Endothelial cell (in vitro differentiated cells): ENCODE measurements at places on chromosomes 16 and 17.
A peak's percentile ranks its signal among the peaks of the same experiment; 100 is the strongest.

GRCh38 chr17:78923660-78924453 is 1.3 kb downstream of the TIMP2 start:
- H3K27ac ChIP-seq = no peak overlapping the region
- no peaks in the 10 kb centered on the region for H3K36me3 ChIP-seq
- H3K4me3 ChIP-seq = peak overlapping the region; percentile 60
- no peak for DNase-seq
- peaks cover 9% of the 10 kb centered on the region for H3K27me3 ChIP-seq

DNA sequence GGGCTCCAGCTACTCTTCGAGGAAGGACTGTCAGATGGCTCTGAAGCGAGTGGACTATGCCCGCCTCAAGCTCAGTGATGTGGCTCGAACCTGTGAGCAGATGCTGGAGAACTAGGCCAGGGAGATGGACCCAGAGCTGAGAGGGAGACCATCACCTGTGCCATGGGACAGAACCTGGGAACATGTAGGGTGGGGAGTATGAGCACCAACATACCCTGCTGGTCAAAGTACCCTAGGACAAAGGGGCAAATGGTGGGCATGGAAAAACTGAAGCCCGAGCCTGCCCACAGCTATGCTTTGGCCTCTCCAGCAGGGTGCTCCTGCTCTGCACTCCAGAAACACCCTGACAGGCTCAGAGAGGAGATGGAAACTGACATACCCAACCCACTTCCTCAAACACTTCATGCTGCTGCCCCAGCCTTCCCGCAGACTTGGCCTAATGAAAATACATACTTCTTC is 1.9 kb downstream of the MED11 start:
- H3K27ac ChIP-seq = no peak overlapping the region
- no peak for DNase-seq
- H3K36me3 ChIP-seq = no peaks in the 10 kb centered on the region
- no peak overlapping the region for H3K4me3 ChIP-seq

DNA sequence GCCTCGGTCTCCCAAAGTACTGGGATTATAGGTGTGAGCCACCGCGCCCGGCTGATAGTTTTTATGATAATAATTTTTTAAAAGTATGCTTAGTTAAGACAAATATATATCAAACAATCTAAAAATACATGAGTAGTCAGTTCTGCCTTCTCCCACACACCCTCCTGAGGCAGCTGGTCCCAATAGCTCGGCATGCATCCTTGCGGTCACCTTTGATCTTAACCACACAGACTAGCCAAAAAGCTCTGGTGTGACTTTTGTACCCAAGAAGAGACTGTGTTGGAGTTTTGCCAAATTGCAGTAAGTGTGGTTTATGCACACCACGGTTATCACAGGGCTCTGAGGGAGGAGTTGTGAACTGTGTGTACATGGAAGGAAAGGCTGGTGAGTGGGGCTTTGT is 25.6 kb downstream of the ATP6V0A1 start:
- H3K36me3 ChIP-seq = peaks cover 28% of the 10 kb centered on the region
- no peak overlapping the region for H3K4me3 ChIP-seq
- H3K4me1 ChIP-seq = peaks cover 23% of the 10 kb centered on the region

GRCh38 chr16:53320992-53321391 is 113.3 kb upstream of the RBL2 start:
- no peaks in the 10 kb centered on the region for H3K4me1 ChIP-seq
- DNase-seq = no peak
- no peak overlapping the region for H3K27ac ChIP-seq
- peaks cover 25% of the 10 kb centered on the region for H3K36me3 ChIP-seq
- no peak overlapping the region for H3K4me3 ChIP-seq

DNA sequence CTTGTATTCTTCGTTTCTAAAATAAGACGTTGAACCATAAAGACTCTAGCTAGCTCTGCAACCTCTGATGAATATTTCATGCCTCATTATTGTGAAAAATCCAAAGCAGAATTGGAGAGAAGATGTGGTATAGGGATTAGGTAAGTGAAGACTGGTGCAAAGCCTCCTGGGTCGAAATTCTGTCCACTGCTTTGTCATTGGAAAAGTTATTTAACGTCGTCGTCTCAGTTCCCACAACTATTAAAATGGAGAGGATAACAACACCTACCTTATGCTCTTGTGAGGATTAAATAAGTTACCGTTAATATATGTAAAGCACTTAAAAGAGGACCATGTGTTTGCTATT is 1.4 kb upstream of the PRPSAP2 start:
- DNase-seq = no peak
- H3K4me1 ChIP-seq = peaks cover 15% of the 10 kb centered on the region
- peaks cover 3% of the 10 kb centered on the region for H3K36me3 ChIP-seq
- no peak overlapping the region for H3K27ac ChIP-seq

DNA sequence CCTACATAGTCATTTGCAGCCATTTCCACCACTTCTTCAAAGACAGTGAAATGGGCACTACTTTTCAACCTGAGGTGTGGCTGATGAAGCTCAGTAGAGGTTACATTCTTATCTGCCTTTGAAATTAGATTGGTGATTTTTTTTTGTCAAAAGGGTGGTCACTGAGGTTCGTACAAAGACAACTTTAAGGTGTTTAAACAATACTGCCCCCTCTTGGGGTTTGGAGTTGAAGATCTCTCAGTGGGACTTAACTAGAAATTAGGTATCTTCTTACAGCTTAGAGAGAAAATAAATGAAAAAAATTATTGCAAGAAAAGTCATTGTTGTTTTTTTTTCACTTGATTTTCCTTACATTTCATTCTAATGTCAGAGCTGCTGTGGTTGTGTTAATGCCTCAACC is 713.2 kb downstream of the CDH11 start:
- H3K27me3 ChIP-seq = no peaks in the 10 kb centered on the region
- H3K27ac ChIP-seq = no peak overlapping the region
- no peak overlapping the region for H3K4me3 ChIP-seq
- H3K36me3 ChIP-seq = no peaks in the 10 kb centered on the region

GRCh38 chr17:81397314-81398175 is 2.3 kb downstream of the BAHCC1 start:
- H3K27ac ChIP-seq = peak overlapping the region; percentile 81
- peak; percentile 84 for DNase-seq
- peak overlapping the region; percentile 81 for H3K4me3 ChIP-seq
- H3K27me3 ChIP-seq = peaks cover 27% of the 10 kb centered on the region
- H3K36me3 ChIP-seq = peaks cover 9% of the 10 kb centered on the region
- peaks cover 35% of the 10 kb centered on the region for H3K4me1 ChIP-seq

DNA sequence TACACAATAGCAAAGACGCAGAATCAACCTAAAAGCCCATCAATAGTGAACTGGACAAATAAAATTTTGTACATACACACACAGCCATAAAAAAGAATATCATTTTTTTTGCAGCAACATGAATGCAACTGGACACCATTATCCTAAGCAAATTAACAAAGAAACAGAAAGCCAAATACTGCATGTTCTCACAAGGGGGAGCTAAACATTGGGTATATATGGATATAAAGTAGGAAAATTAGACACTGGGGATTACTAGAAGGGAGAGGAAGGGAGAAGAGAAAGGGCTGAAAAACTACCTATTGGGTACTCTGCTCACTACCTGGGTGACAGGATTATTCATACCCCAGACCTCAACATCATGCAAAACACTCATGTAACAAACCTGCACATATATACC is 28.2 kb downstream of the ADAMTS18 start:
- H3K4me3 ChIP-seq = no peak overlapping the region
- H3K27ac ChIP-seq = no peak overlapping the region
- DNase-seq = no peak
- H3K27me3 ChIP-seq = no peaks in the 10 kb centered on the region

DNA sequence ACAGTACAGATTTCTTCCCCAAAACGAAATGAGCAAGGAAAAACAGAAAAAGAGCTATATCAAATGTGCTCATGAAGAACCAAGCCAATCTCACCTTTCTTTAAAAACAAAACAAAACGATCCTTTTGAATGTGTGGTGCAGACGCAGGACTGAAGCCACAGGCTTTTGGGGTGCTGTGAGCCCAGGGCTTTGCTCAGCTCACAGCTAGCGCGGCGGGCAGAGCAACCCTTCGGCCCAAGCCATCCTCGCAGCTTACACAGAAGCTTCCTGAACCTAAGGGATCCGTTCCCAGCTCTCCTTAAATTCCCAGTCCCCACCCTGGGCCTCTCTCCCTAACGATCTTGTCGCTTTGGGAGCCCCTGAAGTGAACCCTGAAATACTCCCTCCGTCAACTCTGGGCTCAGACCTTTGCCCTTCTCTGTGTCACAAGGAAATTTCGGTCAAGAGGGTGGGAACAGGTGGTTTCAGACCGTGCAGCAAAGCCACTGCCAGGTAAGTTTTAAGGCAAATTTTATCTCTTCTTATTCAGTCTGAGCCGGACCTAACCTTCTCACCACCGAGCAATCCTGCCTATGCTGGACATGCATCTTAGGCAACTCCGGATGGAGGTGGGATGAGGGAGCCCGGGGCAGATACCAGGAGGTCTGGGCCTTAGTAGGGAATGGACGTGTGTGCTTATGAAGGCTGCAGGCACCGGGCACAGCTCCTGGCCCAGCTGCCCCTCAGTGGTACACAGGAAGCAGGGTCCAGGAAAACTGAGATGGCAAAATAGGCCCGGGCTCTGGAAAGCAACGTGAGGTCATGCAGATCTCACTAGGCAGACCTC is 52.0 kb downstream of the COTL1 start:
- no peak overlapping the region for H3K27ac ChIP-seq
- DNase-seq = no peak
- peaks cover 4% of the 10 kb centered on the region for H3K4me1 ChIP-seq
- peaks cover 7% of the 10 kb centered on the region for H3K36me3 ChIP-seq
- H3K27me3 ChIP-seq = peaks cover 2% of the 10 kb centered on the region

DNA sequence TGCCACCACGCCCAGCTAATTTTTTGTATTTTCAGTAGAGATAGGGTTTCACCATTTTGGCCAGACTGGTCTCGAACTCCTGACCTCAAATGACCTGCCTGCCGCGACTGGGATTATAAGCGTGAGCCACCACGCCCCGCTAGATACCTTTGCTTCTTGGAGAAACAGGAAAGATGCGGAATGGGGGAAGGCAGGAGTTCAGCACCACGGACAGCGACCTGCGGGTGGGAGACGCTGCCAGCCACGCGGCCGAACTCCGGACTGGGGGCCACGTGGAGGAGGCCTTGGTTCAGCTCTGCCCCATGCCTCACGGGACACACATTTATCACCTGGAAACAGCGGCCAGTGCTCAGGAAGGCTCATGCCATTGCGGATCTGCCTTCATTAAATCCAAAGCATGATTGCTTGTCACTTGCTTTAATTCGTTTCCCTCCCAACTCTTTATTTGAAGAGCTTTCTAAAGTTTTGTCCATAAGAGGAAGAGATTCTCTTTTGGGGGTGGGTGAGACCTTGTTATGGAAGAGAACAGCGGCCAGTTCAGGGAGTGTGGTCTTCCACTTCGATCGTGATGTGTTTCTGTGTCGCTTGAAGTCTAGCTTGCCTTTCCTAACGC is 219.9 kb downstream of the ENGASE start:
- H3K4me1 ChIP-seq = no peaks in the 10 kb centered on the region
- H3K4me3 ChIP-seq = no peak overlapping the region
- peak; percentile 91 for DNase-seq
- no peak overlapping the region for H3K27ac ChIP-seq
- H3K36me3 ChIP-seq = no peaks in the 10 kb centered on the region
- peaks cover 2% of the 10 kb centered on the region for H3K27me3 ChIP-seq

DNA sequence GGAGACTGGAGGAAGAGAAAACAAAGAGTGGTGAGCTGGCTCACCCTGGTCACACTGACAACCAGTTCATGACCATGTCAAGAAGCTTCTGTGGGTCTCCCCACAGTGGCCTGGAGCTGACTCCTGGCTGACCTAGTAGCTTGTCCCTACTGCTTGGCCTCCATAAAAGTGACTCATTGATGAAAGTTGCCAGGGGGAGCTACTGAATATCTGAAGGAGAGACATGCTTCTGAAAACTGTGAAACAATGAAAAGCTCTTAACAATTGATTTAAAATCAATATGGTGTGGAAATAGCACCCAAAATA is 22.0 kb downstream of the SMPD3 start:
- DNase-seq = no peak
- H3K4me1 ChIP-seq = no peaks in the 10 kb centered on the region
- no peak overlapping the region for H3K4me3 ChIP-seq
- H3K27me3 ChIP-seq = peaks cover 7% of the 10 kb centered on the region
- H3K36me3 ChIP-seq = no peaks in the 10 kb centered on the region
- H3K27ac ChIP-seq = no peak overlapping the region

GRCh38 chr17:36936455-36937000 is 747 bp upstream of the LHX1 start:
- peaks cover 43% of the 10 kb centered on the region for H3K27me3 ChIP-seq
- DNase-seq = no peak
- H3K27ac ChIP-seq = no peak overlapping the region
- H3K4me3 ChIP-seq = peak overlapping the region; percentile 85
- peaks cover 4% of the 10 kb centered on the region for H3K36me3 ChIP-seq

- H3K4me1 ChIP-seq = no peaks in the 10 kb centered on the region
- no peak for DNase-seq
- no peak overlapping the region for H3K27ac ChIP-seq
- no peaks in the 10 kb centered on the region for H3K36me3 ChIP-seq
Measured at GRCh38 chr16:1929105-1929504, 10.9 kb upstream of the HS3ST6 start.

DNA sequence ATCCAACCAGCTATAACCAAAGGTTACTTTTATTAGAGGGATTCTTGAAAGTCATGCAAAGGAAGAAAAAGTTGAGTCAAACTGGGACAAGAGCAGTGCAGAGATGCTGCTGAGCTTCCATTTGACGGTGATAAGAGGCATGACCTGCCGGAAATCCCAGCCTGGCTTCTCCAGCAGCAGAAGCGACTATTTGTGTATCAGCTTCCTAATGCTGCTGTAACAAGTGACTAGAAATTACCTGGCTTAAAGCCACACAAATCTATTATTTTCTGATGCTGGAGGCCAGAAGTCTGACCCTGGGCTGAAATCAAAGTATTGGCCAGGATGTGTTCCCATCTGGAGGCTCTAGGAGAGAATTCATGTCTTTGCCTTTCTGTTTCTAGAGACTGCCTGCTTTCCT is 41.6 kb upstream of the CPPED1 start:
- H3K4me1 ChIP-seq = no peaks in the 10 kb centered on the region
- DNase-seq = no peak
- H3K27me3 ChIP-seq = no peaks in the 10 kb centered on the region
- no peak overlapping the region for H3K27ac ChIP-seq

- no peaks in the 10 kb centered on the region for H3K36me3 ChIP-seq
- no peaks in the 10 kb centered on the region for H3K4me1 ChIP-seq
- DNase-seq = no peak
- H3K27ac ChIP-seq = no peak overlapping the region
- H3K4me3 ChIP-seq = no peak overlapping the region
Measured at GRCh38 chr16:80167657-80168390, 373.0 kb upstream of the DYNLRB2 start.

- H3K27ac ChIP-seq = no peak overlapping the region
- no peaks in the 10 kb centered on the region for H3K36me3 ChIP-seq
- H3K4me1 ChIP-seq = peaks cover 13% of the 10 kb centered on the region
- peaks cover 2% of the 10 kb centered on the region for H3K27me3 ChIP-seq
Measured at GRCh38 chr17:19464031-19465026, 53.3 kb downstream of the RNF112 start.

GRCh38 chr16:85293904-85294642 is 181.8 kb upstream of the CIBAR2 start:
- no peak overlapping the region for H3K4me3 ChIP-seq
- H3K27me3 ChIP-seq = peaks cover 15% of the 10 kb centered on the region
- no peak for DNase-seq
- H3K4me1 ChIP-seq = no peaks in the 10 kb centered on the region
- H3K27ac ChIP-seq = no peak overlapping the region
